ENCODE measurements at places on chromosomes 6 and 20. TPM values are rescaled to one million over a fixed set of nuclear protein-coding genes. Genes with fewer than 3 reads are reported as not detected.

DNA sequence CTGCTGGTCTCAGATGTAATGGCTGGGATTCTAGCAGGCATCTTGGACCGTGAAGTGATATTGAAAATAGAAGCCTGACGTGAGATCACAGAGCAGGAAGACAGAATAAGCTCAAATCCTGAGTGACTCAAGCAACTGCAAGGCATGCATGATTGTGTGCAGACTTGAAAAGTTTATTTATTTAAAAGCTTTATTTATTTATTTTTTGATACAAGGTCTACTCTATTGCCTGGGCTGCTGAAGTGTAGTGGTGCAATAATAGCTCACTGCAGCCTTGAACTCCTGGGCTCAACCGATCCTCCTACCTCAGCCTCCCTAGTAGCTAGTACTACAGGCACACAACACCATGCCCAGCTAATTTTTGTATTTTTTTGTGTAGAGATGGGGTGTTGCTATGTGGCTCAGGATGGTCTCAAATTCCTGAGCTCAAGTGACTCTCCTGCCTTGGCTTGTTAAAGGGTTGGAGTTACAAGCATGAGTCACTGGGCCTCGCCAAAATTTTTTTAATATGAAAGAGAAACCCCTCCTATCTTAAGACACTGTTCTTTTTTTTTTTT lies 40.1 kb upstream of the RNF144B start:
- DNase-seq: no peak

The IRAK1BP1 gene
- 2.9 TPM for total RNA-seq

DNA sequence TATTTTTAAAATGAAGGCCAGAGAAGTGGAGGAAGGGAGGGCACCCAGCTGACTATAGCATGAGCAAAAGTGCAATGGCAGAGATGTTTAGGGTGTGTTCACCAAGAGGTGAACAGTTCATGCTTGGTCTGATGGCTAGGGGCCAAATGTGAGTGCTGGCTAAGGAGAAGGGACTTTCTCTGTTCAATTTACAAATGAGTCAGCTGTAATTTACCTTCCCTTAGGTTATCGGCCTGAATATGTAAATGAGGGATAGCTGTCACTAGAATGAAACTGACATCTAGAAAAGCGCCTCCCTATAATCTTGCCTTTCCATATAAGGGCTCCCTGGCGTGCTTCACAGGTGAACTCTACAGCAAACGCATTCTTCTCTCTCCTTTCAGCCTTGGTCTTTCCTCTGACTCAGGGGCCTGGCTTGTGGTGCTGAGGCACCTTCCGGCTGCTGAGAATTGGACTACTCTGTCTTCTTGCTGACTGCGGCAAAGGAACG lies 114.7 kb upstream of the BACH2 start:
- no peak for DNase-seq

DNA sequence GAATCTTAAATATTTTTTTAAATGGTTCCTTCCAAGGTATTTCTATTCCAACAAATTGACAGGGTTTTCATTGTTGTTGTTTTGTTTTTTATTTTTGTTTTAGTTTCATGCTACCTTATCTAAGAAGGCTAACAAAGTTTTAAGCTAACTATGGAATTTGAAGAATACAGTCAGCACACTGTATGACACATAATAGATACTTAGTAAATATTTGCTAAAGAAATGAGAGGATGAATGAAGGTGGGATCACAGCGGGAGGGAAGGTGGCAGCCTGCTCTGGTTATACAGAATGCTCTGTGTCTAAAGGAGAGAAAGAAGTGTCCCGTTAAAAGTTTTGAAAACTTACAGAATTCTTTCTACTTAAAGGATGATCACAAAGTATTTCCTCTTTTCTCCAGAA lies 43.7 kb upstream of the DST start:
- no peak for DNase-seq

DNA sequence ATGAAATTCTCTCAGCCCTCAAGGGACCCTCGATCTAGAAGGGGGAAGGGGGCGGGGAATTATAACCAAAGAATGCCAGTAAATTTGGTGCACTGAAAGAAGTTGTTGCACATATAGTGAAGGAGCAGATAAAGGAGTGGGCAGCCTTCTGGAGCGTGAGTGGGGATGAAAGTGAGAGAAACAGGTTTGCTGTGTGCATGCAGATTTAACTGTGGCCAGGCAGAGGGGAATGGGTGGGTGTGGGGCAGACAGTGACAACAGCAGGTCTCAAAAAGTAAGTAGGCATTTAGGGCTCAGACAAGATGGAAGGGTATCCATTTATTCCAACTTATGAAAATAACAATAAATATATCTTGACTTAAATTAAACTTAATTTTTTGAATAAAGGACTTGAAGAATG lies 149.1 kb downstream of the KCNQ5 start:
- DNase-seq: no peak

GRCh38 chr6:116667623-116668022 lies 943 bp downstream of the ZUP1 start:
- no peak for DNase-seq
